ENCODE measurements at places on chromosomes 5 and 9.

- DNase-seq, result no peak
Observed at GRCh38 chr5:75610201-75610600, 1.1 kb upstream of the ANKDD1B start.

- no peak for DNase-seq
Observed at GRCh38 chr5:135999406-136000139, 29.2 kb upstream of the TGFBI start.

DNA sequence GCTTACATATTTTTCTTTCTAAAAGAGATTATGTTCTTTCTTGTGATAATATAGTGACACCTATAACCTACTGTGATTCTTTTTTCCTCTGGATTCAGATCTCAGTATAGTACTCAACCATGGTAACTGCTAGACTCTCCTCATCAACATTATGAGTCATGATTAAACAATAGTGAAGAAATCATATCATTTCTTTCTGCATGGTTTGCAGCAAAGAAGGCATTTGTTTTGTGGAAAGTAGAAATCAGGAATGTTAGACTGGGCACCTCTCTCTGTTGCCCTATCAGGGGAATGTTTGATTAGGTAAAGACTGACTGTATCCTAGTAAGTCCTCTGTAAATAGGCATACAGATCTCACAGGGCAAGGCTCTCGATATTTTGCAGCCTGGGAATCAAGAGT is 25.6 kb upstream of the SMC2 start:
- DNase-seq, result no peak

- no peak for DNase-seq
Observed at GRCh38 chr5:10149911-10150310, 99.8 kb downstream of the ATPSCKMT start.
